ENCODE measurements at places on chromosomes 2 and 18. TPM values are rescaled to one million over a fixed set of nuclear protein-coding genes. Genes with fewer than 3 reads are reported as not detected.

GRCh38 chr2:239121600-239122012 is 273.7 kb downstream of the TWIST2 start:
- DNase-seq: no peak

GRCh38 chr2:198117406-198118041 is 313.1 kb downstream of the PLCL1 start:
- no peak for DNase-seq

DNA sequence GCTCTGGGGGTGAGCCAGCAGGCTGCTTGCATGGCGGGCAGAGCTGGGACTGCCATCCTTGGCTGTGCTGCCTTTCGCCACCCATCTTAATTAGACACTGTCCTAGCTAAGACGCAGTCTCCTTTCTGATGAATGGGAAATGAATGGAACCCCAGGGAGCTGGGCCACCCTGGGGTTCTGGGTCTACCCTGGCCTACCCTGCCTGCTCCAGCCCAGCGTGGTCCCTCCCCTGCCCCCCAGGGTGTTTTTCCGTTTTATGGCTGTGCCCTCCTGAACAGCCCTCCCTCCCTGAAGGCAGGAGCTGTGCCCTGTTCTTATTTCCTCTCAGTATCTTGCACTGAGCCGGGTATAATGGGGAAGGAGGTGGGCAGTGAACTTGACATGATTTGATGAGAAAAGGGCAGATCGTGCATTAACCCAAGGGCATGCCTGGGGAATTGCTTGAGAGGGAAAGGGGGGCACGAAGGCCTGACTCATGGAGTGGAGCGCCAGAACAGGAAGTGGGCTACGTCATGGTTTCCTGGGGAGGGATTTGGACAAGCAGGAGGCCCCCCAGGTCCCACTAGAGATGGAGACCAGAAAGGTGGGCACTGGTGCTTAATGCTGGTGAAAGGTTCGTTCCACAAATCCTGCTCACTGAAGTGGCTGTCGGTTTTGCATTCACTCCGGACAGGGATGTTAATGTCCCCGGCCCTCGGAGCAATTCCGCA is 165.0 kb downstream of the KLHL29 start:
- no peak for DNase-seq

- DNase-seq: no peak
These were observed 87.6 kb downstream of the MGAT5 start for GRCh38 chr2:134341476-134341875.

DNA sequence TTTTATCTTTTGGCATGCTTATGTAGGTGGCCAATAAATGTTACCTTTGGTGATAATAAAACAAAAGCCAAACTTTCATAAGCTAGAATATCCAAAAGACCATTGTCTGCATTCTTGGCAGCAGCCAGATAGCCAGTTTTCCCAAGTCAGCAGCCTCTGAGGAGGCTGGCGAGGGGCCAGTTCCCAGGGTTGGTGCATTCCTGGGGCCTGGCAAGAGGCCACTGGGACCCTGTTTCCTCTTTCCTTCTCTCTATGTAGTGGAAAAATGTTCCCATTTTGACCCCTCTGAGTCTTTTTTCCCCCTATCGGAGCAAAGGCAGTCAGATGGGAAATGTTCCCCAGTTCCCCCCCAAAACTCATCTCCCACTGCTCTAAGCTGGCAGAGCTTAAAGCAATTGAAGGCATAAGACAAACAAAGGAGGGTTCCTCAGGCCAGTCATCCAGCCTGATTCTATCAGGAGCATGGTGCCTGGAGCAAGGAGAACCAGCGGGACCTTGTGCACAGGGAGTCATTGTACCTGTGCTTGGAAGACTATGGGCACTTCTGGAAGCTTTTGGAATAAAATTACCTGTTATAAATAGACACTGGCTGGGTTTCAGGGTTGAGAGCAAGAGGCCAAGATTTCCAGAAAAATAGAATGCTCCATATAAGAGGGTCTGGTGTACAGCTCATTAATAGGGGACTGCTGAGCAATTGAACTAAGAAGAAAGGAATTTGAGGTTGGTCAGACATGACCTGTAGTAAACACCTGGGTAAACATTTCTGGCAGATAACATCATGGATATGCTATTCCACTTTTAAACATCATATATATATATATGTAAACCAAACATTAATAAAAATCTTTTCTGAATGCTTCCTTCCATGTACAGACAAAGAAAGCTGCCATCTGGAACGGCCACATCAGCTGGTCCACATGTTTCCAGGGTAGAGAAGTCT is 63.4 kb downstream of the NCKAP5 start:
- DNase-seq: no peak

DNA sequence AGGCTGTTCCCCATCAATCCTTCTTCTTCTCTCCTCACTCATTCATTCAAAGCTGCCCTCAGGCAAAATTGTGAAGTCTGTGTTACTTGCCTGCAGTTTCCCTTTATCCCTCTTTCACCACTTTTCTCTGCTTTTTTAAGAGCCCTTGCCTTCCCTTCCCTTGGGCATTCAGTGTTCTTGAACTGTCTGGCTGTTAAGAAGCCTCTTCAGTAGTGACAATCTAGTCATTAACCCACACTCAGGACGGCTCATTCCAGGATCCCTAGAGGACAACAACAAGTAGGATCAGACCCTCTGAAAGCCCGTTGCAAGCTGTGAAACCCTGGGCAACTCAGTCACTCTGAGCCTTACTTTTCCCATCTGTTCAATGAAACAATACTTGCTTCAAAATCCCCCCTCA is 615.7 kb downstream of the EPHA4 start:
- no peak for DNase-seq

- no peak for DNase-seq
These were observed 77.7 kb downstream of the GULP1 start for GRCh38 chr2:188369365-188369764.

- DNase-seq: no peak
These were observed 833.2 kb downstream of the GALR1 start for GRCh38 chr18:78082816-78083215.

GRCh38 chr2:182330451-182331305 is 96.2 kb downstream of the PDE1A start:
- no peak for DNase-seq

- no peak for DNase-seq
These were observed 23.3 kb downstream of the ARMC9 start for GRCh38 chr2:231221761-231222160.

DNA sequence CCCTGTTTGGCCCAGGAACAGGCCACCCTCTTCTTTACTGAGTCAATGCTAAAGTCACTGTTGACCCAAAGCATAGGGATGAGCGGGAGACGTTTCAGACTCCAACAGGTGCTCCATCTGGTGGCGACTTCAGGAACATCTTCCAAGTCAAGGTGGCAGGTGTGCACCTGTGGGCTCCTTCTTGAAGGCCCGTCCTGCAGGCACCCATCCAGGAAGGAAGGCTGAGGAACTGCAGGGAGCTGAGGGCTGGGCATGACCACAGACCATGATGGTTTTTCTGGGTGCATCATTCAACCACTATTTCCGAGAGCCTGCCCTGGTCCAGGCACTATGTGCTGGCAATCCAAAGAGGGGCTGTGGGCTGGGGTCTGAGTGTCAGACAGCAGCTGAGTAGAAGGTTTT is 142.8 kb downstream of the NDUFA10 start:
- DNase-seq: peak; percentile 66

DNA sequence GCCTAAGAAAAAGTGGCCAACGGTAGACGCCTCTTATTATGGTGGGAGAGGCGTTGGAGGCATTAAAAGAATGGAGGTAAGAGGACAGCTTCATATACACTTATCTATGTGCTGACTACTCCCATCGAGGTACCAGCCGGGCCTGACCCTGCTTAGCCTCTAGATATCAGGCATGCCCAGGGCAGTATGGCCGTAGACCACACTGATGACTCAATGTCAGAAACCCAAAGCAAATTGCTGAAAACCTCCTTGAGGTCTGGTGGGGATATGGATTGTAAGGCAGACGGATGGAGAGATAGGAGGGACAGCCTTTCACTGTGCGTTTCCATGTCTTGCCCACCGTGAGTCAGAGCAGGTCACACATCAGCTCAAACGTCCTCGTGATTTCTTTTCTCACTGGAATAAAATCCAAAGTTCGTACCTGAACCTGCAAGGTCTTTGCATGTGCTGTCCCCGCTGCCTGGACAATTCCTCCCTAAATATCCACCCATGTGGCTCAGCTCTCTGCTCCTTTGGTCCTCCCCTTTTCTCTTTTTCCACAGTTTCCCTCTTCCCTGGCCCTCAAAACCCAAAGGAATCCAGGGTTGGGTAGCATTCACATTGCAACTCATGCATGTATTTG is 168.9 kb downstream of the ANTXR1 start:
- DNase-seq: no peak

GRCh38 chr2:111668741-111669140 is 215.3 kb downstream of the ANAPC1 start:
- DNase-seq: peak; percentile 14

IFIH1 gene
- total RNA-seq: 34.2 TPM

RBKS gene
- 9.2 TPM for total RNA-seq

COL6A3 gene
- total RNA-seq: 29.7 TPM

RTP5 gene
- total RNA-seq: 0.10 TPM

CD28 gene
- total RNA-seq: 279 TPM
